NCI-H2171 (cell line): ENCODE measurements at places on chromosomes 1 and 21.
A peak's percentile ranks its signal among the peaks of the same experiment; 100 is the strongest.

DNA sequence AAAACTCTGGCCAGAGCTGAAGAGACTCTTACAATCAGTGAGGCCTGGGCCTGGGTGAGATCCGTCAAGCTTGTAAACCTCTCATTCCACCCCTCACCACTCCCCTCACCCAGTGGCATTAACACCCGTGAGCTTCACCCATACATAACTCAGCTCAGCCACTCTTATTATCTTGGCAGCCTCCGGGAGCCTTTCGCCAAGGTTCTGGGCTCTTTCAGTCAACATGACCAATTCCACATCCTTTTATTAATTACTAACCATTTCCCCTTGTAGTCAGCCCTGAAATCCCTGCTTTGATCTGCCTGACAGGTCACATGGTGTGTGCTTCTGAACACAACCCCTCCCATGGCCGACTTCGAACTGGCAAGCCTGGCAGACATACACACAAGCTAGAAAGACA, 134.8 kb downstream of the SETD4 start:
- no peak for DNase-seq

DNA sequence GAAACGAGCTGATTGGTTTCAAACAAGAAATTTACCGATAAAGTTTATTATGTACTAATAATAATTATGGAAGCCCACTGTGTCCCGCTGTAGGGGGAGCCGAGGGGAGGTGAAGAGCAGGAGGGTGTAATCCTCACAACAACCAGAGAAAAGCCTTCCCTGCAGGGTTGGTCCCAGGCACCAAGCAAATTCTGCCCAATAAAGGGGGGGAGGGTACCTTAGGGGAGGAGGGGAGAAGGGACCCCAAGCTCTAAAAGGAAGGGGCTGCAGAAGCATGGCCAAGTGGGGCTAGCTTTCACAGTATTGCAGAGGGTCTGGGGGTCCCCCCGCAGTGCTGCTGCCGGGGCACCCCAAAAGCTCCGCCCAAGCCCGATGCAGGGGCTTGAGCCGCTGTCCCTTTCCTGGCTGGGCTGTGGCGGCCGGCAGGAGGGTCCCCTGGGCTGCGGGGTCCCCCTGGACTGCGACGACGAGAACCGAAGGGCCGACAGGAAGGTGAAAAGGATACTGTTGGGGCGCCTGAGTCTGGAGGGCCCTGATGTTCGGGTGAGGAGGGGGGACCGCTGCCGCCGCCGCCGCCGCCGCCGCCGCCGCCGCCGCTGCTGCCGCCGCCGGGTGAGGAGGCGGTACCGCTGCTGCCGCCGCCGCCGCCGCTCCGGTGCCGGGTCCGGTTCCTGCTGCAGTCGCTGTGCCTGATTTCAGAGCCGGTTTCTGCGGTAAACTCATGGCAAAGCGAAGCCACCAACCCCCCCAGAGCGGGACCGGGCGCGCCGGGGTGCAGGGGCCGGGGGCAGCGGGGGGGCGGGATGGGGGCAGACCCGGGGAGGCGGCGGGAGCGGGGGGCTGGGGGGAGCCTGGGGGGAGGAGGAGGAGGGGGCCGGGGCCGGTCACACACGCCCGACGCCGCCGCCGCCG, 771 bp downstream of the EIF4G3 start:
- DNase-seq, result peak; percentile 2

GRCh38 chr1:212030936-212031528, 4.3 kb downstream of the INTS7 start:
- no peak for DNase-seq

GRCh38 chr1:172832006-172832725, 173.3 kb downstream of the FASLG start:
- DNase-seq, result no peak

DNA sequence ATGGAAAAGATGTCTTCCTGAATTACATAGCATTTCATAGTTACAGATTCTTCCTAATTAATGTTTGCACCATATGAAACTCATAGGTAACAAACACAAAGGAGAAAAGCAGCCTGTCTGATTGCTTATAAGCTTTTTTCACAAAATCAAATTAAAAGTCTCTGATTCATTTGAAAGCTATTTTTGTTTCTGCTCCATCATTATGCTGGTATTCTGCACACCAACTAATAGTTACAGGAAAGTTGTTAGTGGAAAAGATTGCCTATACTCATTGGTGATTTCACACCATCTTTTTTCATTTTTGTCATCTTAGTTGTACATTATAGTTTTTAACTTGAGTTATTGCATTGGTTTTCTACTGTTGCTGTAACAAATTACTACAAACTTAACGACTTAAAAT, 70.0 kb downstream of the PRKAA2 start:
- DNase-seq, result no peak

DNA sequence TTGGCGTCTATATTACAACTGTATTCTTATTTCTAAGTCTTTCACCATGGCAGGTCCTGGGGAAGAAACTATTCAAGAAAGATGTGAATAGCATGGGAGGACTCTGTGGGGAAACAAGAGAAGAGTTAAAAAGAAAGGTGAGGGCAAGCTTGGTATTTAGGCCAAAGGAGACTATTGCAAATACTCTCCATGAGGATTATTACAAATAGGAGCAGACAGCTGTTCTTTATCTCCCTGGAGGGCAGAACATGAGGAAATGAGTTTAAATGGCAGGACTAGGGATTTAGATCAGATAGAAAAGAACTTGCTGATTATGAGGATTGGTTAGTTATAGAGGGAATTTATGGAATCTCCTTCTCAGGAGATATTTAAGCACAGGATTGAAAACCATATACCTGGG, 186.8 kb downstream of the CDC7 start:
- no peak for DNase-seq
